ENCODE measurements at places on chromosomes 12 and 14. TPM values are rescaled to one million over a fixed set of nuclear protein-coding genes. Genes with fewer than 3 reads are reported as not detected.

DNA sequence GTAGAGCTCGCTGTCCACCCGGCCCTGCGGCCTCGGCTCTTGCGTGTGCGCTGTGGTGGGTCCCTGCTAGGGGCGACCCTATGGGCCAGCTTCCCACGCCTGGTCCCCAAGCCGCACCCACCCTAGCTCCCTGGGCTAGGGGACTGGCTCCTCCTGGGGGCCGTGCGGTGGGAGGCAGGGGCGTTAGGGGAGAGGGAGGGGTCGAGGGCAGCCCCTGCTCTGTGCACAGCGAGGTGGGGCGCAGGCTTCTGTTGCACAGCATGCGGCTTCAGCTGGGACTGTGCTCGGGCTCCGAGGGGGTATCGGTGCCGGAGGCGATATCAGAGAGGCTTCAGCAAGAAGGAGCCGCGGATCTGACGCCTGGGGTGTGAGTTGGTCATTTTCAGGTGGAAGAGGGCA, 86.1 kb downstream of the ALG10 start:
- DNase-seq: no peak

DNA sequence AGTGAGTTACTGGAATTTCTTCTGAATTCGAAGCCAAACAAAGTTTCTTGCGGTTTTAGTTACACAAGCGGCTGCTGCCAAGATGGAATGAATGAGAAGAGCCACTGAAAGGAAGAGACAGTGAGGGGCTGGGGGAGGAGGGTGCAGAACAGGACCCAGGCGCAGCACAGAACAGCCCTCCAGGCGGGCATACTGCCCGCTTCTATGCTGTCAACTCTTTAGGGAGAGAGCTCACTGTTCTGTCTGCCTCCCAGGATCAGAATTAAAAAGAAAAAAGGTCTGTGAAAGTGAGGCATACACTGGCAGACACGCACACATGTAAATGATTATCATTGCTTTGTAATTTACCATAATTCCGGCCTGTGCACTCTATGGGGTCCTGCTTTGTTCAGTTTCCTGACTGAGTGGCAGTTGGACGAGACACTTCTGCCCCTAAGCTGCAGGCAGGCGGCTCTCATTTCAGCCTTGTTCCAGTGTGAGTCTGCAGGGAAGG, 231.6 kb downstream of the CACNA1C start:
- DNase-seq: no peak

DNA sequence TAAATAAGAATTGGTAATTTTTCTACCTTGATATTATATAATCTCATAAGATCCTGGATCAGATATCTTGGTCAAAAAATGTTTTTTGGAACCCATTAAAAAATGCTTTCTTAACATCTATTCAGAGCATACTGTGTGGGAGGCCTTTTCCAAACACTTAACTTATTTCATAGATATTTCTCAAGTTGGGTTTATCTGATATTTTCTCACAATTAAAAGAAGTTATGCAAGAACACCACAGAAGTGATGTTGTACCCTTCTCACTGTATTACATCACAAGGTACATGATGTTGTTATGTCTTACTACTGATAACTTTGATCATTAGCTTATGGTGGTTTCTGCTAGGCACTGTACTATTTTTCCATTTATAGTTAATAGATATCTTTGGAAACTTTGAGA, 23.4 kb upstream of the PRPF39 start:
- DNase-seq: no peak

- DNase-seq: no peak
Measured at GRCh38 chr14:61474701-61475100, 153.3 kb downstream of the PRKCH start.

GRCh38 chr12:18716236-18716635, 21.6 kb downstream of the PLCZ1 start:
- DNase-seq: no peak

- no peak for DNase-seq
Measured at GRCh38 chr12:75955251-75955650, 76.3 kb downstream of the PHLDA1 start.

- no peak for DNase-seq
Measured at GRCh38 chr12:52052468-52053186, 1.4 kb downstream of the NR4A1 start.

GRCh38 chr12:131917139-131917710, 11.9 kb upstream of the PUS1 start:
- DNase-seq: no peak

- DNase-seq: no peak
Measured at GRCh38 chr12:120362516-120363273, 6.3 kb downstream of the MSI1 start.

- DNase-seq: no peak
Measured at GRCh38 chr12:49348781-49349180, 2.1 kb downstream of the DNAJC22 start.

- no peak for DNase-seq
Measured at GRCh38 chr12:95762123-95762785, 28.3 kb downstream of the NTN4 start.

Gene PIANP
- total RNA-seq: not detected

Gene CPM
- not detected for total RNA-seq

Gene COCH
- 0.18 TPM for total RNA-seq

Gene EXOC3L4
- total RNA-seq: not detected

Gene APOF
- total RNA-seq: not detected

Gene KRT72
- not detected for total RNA-seq

Gene TCL1B
- total RNA-seq: not detected

Gene FGF6
- total RNA-seq: not detected

Gene DTX1
- total RNA-seq: not detected

Gene LUM
- total RNA-seq: 0.46 TPM
